Stimulated activated CD8-positive, alpha-beta memory T cell treated with anti-CD3 and anti-CD28 coated beads, Interleukin-2, amount 100 ng/mL, for 1 hour (primary cell): ENCODE measurements at places on chromosomes 6 and 20.

DNA sequence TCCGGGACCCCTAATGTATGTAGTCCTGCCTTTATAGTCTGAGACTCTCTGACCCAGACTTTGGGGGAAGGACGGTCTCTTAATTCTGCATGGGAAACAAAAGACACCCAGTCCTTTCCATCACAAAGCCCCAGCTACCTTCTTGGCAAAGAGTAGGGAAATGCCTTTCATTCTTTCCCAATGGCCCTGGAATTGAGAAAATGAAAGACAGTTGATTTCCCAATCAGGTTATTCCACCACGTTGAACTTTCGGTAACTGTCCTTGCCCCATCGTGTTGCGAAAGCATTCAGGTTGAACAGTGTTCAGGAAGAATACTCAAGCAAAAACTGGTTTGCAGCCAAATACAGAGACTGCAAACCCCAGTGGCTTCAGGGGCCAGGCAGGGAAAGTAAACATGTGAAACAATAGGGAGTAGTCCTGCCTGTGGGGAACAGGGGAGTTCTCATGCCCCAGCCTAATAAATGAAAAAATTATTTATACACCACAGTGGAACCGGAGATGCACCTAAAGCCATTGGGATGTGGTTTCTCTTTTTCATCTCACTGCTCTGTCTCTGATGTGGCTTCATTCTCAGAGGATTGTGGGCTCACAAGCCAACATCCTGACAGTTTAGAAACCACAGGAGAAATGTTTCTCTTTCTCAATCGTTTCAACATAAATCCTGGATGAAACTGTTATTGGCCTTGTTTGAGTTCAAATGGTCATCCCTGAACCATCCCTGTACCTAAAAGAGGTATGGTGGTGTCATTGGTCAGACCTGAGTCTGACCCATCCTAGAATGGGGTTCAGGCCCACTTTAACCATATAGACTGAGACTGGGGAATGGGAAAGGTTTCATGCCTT is 44.2 kb upstream of the SLC9A8 start:
- no peak for DNase-seq

- DNase-seq = no peak
Measured at GRCh38 chr6:5512422-5512821, 251.1 kb downstream of the FARS2 start.

- DNase-seq = no peak
Measured at GRCh38 chr6:116280161-116280932, 617 bp upstream of the TSPYL1 start.

DNA sequence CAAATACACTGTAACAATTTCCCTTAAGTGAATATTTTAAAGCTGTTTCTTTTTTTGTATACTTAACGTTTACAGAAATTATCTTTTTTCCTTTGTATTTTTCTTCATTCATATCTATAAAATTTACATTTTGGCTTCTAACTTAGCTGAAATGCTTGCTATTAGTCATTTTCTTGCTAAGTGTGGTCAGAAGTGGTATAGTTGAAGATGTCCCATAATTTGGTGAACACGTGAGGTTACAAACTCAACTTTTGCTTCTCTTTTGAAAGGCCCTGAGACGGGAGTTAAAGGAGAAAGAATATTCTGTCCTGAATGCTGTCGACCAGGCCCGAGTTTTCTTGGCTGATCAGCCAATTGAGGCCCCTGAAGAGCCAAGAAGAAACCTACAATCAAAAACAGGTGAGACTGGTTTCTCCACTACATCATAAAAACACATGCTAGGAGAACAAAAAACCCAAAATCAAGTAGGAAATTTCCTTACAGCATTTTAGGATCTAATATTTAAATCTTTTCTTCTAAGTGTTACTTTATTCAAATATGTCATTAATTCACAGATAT is 445.0 kb downstream of the UTRN start:
- no peak for DNase-seq

GRCh38 chr20:39941245-39941644 is 747.8 kb downstream of the MAFB start:
- DNase-seq = no peak

GRCh38 chr6:160454303-160454702 is 106.1 kb downstream of the SLC22A3 start:
- DNase-seq = no peak

DNA sequence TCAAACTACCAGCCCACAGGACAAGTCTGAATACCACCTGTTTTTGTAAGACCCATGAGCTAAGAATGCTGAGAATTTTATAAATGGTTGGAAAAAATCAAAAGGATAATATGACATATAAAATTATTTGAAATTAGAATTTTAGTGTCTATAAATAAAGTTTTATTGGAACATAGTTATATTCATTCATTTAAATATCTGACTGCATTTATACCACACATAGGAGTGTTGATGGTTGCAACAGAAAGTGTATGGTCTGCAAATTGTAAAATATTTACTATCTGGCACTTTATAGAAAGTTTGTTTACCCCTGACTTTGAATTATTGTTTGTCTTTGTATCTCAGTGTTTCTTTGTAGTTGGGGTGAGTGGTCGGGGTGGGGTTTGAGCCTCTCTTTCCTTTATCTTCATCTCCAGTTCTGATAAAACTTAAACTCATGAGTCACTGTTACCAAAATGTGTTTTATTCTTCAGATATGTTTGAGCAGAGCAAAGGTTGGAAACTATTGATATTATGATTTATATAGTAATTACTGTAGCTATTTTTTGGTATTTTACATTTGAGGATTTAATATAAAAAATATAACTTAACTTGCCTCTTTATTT is 55.5 kb downstream of the CD2AP start:
- DNase-seq = no peak

- DNase-seq = no peak
Measured at GRCh38 chr6:39362487-39362865, 40.0 kb upstream of the KCNK16 start.
